CD4-positive, alpha-beta T cell treated with Interleukin-6 for 4 hours (primary cell): ENCODE measurements at places on chromosomes 1 and 21.
A peak's percentile ranks its signal among the peaks of the same experiment; 100 is the strongest.

GRCh38 chr21:27108701-27109100 is 141.8 kb upstream of the ADAMTS5 start:
- no peak for DNase-seq

GRCh38 chr21:34522284-34522683 is 10.3 kb upstream of the KCNE1 start:
- DNase-seq, result no peak

GRCh38 chr1:205028924-205029323 is 14.1 kb upstream of the CNTN2 start:
- no peak for DNase-seq

- no peak for DNase-seq
Measured at GRCh38 chr21:32336711-32337110, 38.1 kb downstream of the MRAP start.

DNA sequence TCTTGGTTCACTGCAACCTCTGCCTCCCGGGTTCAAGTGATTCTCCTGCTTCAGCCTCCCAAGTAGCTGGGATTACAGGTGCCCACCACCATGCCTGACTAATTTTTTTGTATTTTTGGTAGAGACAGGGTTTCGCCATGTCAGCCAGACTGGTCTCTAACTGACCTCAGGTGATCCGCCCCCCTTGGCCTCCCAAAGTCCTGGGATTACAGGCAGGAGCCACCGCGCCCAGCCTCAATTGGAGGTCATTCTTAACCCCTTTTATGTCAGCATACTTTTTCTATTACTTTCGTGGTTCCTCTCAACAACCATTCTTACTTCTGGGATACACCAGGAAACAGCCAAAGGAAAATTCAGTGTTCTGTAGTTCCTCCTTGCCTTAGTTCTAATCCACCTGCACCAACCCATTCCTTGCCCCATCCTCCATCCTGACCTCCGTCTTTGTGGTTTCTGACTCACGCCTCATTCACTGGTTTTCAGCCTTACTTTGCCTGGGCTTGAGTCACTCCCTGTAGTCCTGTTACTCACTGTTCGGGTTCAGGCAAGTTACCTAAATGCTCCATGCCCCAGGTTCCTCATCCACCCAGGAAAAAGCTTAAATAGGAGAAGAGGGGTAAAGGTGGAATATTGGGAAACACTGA is 12.9 kb upstream of the BCL10 start:
- DNase-seq, result no peak

GRCh38 chr1:236206548-236206947 is 64.2 kb downstream of the GPR137B start:
- no peak for DNase-seq

- DNase-seq, result no peak
Measured at GRCh38 chr1:26550946-26551345, 21.4 kb downstream of the RPS6KA1 start.

DNA sequence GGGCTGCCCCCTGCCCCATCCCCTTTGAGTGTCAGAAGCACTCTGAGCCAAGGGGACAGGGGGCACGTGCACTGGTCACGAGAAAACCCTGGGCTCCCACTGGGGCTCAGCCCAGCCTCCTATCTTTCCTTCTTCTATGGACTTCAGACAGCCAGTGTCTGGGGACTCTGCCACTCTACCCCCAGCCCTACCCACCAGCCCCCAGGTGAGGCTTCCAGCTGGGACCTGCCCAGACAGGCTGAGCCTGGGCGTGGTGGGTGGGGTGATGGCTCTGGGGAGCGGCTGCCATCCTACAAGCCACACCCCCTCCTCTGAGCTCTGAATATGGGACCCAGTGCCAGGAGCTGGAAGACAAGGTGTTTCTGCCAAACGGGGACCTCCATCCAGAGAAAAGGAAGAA is 8.0 kb upstream of the SFN start:
- DNase-seq, result no peak

- DNase-seq, result no peak
Measured at GRCh38 chr1:76959556-76959955, 92.3 kb downstream of the ST6GALNAC5 start.

DNA sequence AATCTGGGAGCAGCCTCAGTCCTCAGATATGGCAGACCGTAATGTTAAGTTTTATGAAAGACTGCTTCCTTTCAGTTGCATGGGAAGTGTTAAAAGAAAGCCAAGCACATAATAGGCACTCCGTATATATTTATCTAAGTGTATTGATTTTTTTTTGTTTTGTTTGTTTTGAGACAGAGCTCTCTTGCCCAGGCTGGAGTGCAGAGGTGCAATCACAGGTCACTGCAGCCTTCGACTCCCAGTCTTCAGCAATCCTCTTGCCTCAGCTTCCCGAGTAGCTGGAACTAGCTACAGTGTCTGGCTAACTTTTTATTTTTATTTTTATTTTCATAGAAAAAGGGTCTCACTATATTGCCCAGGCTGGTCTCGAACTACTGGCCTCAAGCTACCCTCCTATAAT is 341.8 kb downstream of the USH2A start:
- no peak for DNase-seq

DNA sequence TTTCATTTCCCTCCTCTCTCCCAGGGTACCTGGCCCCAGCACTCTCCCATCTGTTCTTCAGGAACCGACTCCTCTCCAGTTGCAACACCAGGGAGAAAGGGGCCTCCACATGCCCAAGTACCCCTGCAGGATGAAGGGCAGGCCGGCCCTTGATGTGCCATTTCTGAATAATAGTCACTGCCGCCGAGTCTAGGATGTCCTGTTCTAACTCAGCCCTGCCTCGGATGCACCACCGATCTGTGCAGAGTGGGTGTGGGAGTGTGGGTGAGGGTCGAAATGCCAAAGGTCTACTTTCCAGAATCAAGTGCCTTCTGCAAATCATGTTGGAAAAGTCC is 25.4 kb upstream of the SPSB1 start:
- no peak for DNase-seq

- DNase-seq, result no peak
Measured at GRCh38 chr1:19205845-19206244, 4.2 kb downstream of the UBR4 start.

DNA sequence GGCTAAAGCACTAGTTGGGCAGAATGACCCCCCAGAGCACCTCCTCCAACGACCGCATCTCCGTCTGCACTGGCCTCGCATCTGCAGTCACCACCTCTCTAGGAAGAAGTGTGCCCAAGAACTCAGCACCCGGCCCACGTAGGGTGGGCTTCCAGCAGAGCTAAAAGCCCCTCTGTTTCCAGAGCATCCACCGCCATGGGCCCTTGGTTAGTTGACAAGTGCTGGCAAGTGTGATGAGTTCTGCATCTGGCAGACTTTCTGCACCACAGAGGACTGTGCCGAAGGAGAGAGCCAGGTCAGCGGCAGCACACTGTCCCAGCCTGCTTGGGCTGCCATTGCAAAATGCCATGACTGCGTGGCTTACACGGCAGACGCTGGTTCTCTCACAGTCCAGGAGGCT is 76.4 kb upstream of the COL6A1 start:
- no peak for DNase-seq

DNA sequence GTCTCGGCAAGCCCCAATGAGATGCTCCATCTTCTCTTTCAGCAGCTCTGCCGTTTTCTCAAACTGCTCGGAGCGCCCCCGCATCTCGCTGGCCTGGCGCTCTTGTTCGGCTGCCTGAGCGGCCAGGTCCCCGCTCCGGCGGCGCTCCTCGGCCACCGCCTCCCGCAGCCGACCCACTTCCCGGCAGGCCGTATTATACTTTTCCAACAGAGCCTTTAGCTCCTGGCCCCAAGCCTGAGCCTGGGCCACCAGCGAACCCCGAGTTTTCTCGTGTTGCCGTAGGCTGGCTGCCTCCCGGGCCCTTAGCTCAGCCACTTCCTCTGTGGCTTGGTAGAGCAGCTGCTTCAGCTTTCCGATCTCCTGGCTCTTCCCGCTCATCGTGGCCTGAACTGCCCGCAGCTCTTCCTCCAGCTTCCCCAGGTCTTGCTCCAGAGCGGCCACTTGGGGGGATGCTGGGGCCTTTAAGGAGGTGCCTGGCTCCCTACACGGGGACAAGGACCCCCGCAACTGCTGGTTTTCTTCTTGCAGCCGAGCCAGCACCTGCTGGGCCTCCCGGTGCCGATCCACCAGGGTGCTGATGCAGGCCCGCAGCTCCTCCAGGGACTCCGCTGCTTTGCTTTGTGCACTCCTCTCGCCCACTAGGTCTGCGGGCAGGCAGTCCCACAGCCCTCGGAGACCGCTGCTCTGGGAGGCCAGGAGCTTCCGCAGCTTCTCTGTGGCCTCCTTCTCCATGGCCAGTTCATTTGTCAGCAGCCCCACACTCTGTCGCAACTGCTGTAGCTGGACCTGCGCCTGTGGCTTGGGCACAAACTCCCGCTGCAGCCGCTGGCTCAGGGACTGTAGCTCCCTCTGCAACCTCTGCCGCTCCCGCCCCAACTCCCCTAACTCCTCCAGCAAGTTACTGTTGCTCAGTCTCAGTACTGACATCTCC is 13.4 kb upstream of the PIAS3 start:
- DNase-seq, result peak; percentile 58

DNA sequence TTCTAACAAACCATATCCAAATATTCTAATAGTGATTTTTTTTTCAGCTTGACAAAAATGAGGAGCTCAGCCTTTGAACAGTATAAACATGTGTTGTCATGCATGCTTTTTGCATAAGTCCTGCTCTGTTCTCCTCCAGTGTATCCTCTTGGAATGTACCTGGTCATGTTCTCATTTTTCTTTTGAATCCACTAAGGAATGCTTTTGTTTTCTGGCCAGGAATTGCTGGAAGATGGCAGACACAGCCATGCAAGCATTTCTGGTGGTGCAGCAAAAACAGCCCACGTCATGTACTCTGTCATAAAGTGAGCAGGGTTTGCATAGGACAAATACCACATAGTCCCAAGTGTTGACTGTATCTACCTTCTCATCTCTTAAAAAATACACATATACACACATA is 11.5 kb upstream of the PLD5 start:
- DNase-seq, result no peak

DNA sequence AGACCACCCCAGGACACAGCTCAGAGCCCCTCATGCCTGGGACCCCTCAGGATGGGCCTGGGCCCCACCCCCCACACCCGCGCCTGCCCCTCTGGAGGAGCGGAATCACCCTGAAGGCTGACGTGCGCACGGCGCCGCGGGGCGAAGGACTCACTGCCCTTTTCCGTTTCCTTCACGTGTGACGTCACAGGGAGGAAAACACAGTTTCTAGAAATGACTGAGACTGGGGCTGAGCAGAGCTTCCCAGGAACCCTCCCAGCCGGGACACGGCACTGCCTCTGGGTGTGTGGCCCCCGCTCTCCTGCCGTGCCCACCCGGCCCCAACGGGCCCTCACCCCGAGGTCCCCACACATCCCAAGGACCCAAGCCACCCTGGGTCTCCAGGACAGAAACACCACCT is 5.4 kb upstream of the TNFRSF4 start:
- peak; percentile 53 for DNase-seq

- no peak for DNase-seq
Measured at GRCh38 chr1:235403593-235403992, 36.4 kb downstream of the TBCE start.

- no peak for DNase-seq
Measured at GRCh38 chr1:7470904-7471638, 300.0 kb upstream of the VAMP3 start.

DNA sequence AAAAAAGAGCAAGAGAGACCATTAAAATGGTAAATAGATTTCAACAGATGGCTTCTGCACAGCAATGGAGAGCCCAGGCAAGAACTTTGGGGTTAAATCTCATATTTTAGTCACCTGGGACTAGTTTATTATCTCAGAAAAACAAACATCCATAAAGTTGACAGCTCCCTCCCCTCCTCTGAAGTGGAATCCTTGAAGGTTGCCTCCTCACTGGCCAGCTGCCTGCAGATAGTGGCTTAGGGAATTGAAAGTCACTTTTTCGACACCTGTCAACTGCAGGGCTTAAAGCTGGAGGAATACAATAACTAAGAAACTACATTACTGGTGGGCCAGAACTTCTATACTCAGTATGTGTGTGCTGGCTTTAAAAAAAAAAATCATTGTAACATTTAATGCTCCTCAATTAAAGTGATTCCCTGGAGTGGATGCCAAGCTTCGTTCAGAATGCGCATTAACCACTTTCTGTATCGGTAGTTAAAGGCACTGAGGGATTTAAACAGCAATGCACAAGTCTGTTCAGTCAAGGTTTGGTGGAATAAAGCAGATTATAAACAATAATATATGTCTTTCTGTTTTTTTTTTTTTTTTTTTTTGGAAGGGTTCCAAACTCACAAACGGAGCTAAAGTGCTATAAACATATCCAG is 52.5 kb downstream of the LHX4 start:
- no peak for DNase-seq

DNA sequence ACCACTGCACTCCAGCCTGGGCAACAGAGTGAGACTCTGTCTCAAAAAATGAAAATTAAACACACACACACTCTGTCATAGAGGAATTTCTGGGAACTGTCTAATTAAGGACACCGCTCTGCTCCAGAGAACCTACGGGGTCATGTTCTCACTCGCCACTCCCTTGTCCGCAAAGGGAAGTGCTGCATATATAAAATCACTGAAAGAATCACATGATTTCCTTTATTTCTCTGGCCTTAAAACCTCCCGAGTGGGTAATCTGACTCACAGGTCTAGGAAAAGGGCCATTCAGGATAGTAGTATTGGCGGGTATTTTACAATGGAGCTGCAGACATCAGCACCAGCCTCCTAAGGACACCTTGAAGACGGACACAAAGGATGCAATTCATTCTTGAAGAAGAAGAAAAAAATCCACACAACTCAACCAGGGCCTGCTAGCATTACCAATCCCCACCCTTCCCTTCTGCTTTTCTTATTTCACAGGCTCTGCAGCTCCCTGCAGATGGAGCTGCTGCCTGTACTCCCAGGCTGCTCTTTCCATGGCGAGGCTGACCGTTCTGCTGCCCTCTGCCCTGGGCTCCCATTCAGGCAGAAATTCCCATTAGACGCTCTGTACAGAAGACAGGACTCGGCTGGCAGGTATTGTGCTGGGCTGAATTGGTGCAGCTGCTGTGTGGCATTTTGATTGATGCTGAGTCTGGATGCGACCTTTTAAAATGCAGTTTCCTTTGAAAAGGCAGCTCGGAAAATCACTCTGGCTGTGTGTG is 53.3 kb upstream of the FAM89A start:
- DNase-seq, result no peak

DNA sequence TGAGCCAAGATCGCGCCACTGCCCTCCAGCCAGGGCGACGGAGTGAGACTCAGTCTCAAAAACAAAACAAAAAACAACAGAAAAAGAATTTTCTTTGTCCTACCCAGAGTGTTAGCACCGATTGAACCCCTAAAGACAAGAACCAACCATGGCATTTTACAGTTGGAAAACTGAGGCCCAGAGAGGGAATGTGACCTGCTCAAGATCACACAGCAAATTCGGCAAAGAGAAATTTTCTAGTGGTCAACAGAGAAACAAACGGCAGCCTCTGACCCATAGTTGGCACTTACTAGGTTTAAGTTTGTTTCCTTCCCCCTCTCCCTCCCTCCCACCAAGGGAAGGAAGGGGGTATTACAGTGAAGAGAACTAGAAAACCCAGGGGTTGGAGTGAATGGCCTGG is 20.5 kb upstream of the ACTL8 start:
- no peak for DNase-seq
